ENCODE measurements at places on chromosomes 7 and 10. TPM values are rescaled to one million over a fixed set of nuclear protein-coding genes. Genes with fewer than 3 reads are reported as not detected.

Gene SLC29A4
- total RNA-seq = 6.4 TPM

Gene ATXN7L1
- total RNA-seq = 18.4 TPM

Gene DOCK1
- 116 TPM for total RNA-seq

Gene ADARB2
- total RNA-seq = 54.9 TPM

Gene OR9A2
- total RNA-seq = not detected

Data from endothelial cell (in vitro differentiated cells).